Right lobe of liver (tissue), 6 donors: ENCODE measurements at places on chromosomes 3 and 15. TPM values are rescaled to one million over a fixed set of nuclear protein-coding genes. Genes with fewer than 3 reads are reported as not detected.
A peak's percentile ranks its signal among the peaks of the same experiment; 100 is the strongest.

DNA sequence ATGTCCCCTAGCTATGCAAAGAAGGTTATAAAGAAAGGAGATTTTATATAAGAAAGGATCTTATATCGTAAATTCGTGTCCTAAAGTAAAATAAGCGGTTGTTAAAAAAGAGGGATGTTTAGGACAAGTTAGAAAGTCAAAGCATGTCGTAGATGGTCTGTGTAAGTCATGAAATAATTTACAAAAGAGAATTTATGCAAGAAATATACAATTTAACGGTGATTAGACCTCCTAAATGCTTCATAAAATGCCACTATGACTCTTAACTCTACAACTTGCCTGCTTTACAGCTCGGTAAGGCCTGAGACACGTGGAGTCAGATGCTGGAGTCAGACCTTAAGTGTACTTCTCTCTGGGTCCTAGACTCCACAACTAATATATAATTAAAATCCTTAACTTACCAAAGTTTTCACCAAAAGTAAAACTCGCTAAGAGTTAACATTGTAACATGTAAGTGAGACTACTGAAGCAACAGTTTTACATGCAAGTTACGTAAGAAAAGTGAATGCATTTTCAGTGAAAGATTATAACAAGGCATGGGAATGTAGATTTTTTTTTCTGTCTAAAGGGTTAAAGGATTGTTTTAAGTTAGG is 13.3 kb upstream of the SRPRB start:
- no peak overlapping the region for H3K27ac ChIP-seq
- no peak for DNase-seq
- no peaks in the 10 kb centered on the region for H3K36me3 ChIP-seq
- no peaks in the 10 kb centered on the region for H3K4me1 ChIP-seq
- H3K4me3 ChIP-seq = no peak overlapping the region

GRCh38 chr15:65303687-65304380 is 643 bp upstream of the RNU5B-1 start:
- peak overlapping the region; percentile 95 for H3K27ac ChIP-seq
- H3K36me3 ChIP-seq = no peaks in the 10 kb centered on the region

GRCh38 chr3:58864480-58864879 is 185.3 kb downstream of the CFAP20DC start:
- DNase-seq = no peak
- H3K36me3 ChIP-seq = no peaks in the 10 kb centered on the region
- no peak overlapping the region for H3K4me3 ChIP-seq
- no peak overlapping the region for H3K27ac ChIP-seq
- H3K4me1 ChIP-seq = no peaks in the 10 kb centered on the region

- DNase-seq = no peak
- H3K4me1 ChIP-seq = no peaks in the 10 kb centered on the region
- no peaks in the 10 kb centered on the region for H3K27me3 ChIP-seq
- no peaks in the 10 kb centered on the region for H3K36me3 ChIP-seq
- H3K4me3 ChIP-seq = no peak overlapping the region
- no peak overlapping the region for H3K27ac ChIP-seq
These were observed 16.6 kb downstream of the SLC4A7 start for GRCh38 chr3:27467545-27467944.

GRCh38 chr15:41501931-41502794 is 8.5 kb downstream of the ITPKA start:
- H3K27ac ChIP-seq = no peak overlapping the region
- no peaks in the 10 kb centered on the region for H3K4me1 ChIP-seq
- DNase-seq = no peak
- no peaks in the 10 kb centered on the region for H3K36me3 ChIP-seq
- no peaks in the 10 kb centered on the region for H3K27me3 ChIP-seq
- H3K4me3 ChIP-seq = no peak overlapping the region

DNA sequence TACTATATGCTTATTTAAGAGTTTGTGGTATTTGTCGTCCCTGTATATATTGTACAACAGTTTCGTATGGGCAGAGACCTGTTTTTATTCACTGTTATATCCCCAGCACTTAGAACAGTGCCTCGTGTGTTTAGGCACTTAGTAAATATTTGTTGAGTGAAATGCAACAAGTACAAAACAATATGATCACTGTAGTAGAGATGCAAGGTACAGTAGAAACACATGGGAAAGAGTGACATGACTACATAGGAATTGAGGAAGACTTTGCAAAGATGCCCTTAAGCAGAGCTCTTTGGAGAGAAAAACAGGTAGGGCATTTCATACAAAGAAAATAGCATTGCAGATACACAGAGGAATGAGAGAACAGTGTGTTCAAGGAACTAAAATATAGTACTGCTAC is 18.3 kb downstream of the RASA2 start:
- no peaks in the 10 kb centered on the region for H3K4me1 ChIP-seq
- no peak for DNase-seq
- no peaks in the 10 kb centered on the region for H3K36me3 ChIP-seq
- H3K27ac ChIP-seq = no peak overlapping the region
- no peaks in the 10 kb centered on the region for H3K27me3 ChIP-seq

GRCh38 chr3:27877061-27878013 is 155.2 kb upstream of the EOMES start:
- no peak overlapping the region for H3K27ac ChIP-seq
- no peak overlapping the region for H3K4me3 ChIP-seq
- H3K4me1 ChIP-seq = peaks cover 14% of the 10 kb centered on the region
- DNase-seq = no peak
- no peaks in the 10 kb centered on the region for H3K27me3 ChIP-seq

GRCh38 chr3:111081008-111081545 is 9.5 kb downstream of the NECTIN3 start:
- no peak overlapping the region for H3K4me3 ChIP-seq
- no peaks in the 10 kb centered on the region for H3K27me3 ChIP-seq
- no peak for DNase-seq
- H3K36me3 ChIP-seq = no peaks in the 10 kb centered on the region

- H3K4me1 ChIP-seq = no peaks in the 10 kb centered on the region
- no peak overlapping the region for H3K4me3 ChIP-seq
- H3K27me3 ChIP-seq = no peaks in the 10 kb centered on the region
- no peaks in the 10 kb centered on the region for H3K36me3 ChIP-seq
- no peak overlapping the region for H3K27ac ChIP-seq
These were observed 228.4 kb downstream of the DIPK2A start for GRCh38 chr3:144200004-144200403.

- H3K27me3 ChIP-seq = no peaks in the 10 kb centered on the region
- H3K4me3 ChIP-seq = no peak overlapping the region
- H3K36me3 ChIP-seq = no peaks in the 10 kb centered on the region
- no peaks in the 10 kb centered on the region for H3K4me1 ChIP-seq
These were observed 17.0 kb upstream of the CMC1 start for GRCh38 chr3:28224430-28224829.

DNA sequence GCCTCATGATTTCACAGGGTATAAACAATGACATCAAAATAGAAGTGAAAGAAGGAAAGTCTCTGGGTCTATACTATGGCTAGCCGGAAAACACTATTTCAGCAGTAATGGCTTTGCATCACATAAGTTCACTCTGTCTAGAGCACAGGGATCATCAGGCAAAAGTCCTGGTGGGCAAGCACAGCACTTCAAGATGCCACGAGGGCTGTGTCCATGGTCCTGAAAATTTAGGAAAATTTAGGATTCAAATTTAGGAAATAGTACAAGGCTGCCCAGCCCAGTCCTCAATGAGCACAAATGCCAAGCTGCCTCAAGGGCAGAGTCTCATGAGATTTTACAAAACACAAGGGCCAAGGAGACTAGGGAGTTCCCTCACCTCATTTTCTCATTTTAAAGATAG is 54.1 kb downstream of the RORA start:
- no peaks in the 10 kb centered on the region for H3K27me3 ChIP-seq
- H3K4me3 ChIP-seq = no peak overlapping the region
- H3K27ac ChIP-seq = no peak overlapping the region
- no peak for DNase-seq
- H3K36me3 ChIP-seq = no peaks in the 10 kb centered on the region

GRCh38 chr3:154864947-154865346 is 215.2 kb upstream of the MME start:
- no peaks in the 10 kb centered on the region for H3K36me3 ChIP-seq
- H3K27me3 ChIP-seq = no peaks in the 10 kb centered on the region
- no peak overlapping the region for H3K27ac ChIP-seq

- H3K4me1 ChIP-seq = no peaks in the 10 kb centered on the region
- no peaks in the 10 kb centered on the region for H3K27me3 ChIP-seq
- no peak for DNase-seq
- H3K36me3 ChIP-seq = no peaks in the 10 kb centered on the region
- no peak overlapping the region for H3K27ac ChIP-seq
- no peak overlapping the region for H3K4me3 ChIP-seq
These were observed 250.4 kb upstream of the SLITRK3 start for GRCh38 chr3:165446555-165446954.

DNA sequence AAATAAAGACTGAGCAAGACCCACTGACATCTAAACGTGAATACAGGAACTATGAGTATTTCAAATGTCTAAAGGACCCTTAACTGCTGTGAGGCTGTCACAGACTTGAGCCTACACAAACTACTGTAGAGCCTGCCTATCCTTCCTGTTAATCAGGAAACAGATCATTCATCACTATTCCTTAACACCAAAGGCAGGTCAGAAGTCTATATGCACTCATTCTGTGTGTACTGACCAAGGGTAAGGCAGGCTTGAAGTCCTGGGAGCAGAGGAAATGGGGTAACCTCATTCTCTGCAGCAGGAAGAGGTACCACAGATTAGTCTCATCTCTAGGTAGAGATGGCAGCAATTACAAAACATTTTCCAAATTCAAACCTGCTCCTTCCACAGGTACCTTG is 30.7 kb downstream of the NPTN start:
- DNase-seq = no peak
- no peaks in the 10 kb centered on the region for H3K27me3 ChIP-seq
- no peak overlapping the region for H3K27ac ChIP-seq
- H3K36me3 ChIP-seq = no peaks in the 10 kb centered on the region

GRCh38 chr15:66704019-66704802 is 2.2 kb downstream of the SMAD6 start:
- no peaks in the 10 kb centered on the region for H3K36me3 ChIP-seq
- no peak for DNase-seq
- peaks cover 5% of the 10 kb centered on the region for H3K4me1 ChIP-seq
- peak overlapping the region; percentile 68 for H3K4me3 ChIP-seq
- no peaks in the 10 kb centered on the region for H3K27me3 ChIP-seq
- peak overlapping the region; percentile 88 for H3K27ac ChIP-seq

GRCh38 chr15:59721411-59721810 is 32.3 kb upstream of the BNIP2 start:
- peaks cover 19% of the 10 kb centered on the region for H3K4me1 ChIP-seq
- H3K27me3 ChIP-seq = no peaks in the 10 kb centered on the region
- H3K27ac ChIP-seq = no peak overlapping the region
- no peaks in the 10 kb centered on the region for H3K36me3 ChIP-seq
- H3K4me3 ChIP-seq = no peak overlapping the region

DNA sequence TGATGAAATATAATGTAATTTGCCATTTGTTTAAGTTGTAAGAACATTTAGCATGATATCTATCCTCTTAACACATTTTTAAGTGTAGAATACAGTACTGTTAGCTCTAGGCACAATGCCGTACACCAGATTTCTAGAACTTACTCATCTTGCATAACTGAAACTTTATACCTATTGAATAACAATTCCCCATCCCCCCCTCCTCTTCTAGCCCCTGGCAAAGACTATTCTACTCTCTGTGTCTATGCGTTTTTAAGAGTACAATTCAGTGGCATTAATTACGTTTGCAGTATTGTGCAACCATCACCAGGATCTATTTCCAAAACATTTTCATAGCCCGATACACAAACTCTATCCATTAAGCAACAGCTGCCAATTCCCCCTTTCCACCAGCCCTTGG is 261.7 kb downstream of the PLOD2 start:
- H3K4me1 ChIP-seq = no peaks in the 10 kb centered on the region
- no peak overlapping the region for H3K27ac ChIP-seq
- H3K27me3 ChIP-seq = no peaks in the 10 kb centered on the region

GRCh38 chr15:81888748-81889484 is 156.9 kb downstream of the MEX3B start:
- no peak overlapping the region for H3K27ac ChIP-seq
- DNase-seq = no peak
- H3K36me3 ChIP-seq = no peaks in the 10 kb centered on the region

TMEM42 gene
- total RNA-seq = 8.1 TPM

HHATL gene
- total RNA-seq = not detected

MAGEL2 gene
- not detected for total RNA-seq

MAGI1 gene
- total RNA-seq = 26.7 TPM

MYEF2 gene
- 0.31 TPM for total RNA-seq

GOLGA8T gene
- total RNA-seq = not detected

SPTSSB gene
- not detected for total RNA-seq

TRANK1 gene
- total RNA-seq = 33.9 TPM

FBXL22 gene
- not detected for total RNA-seq

TLR9 gene
- not detected for total RNA-seq

CTSH gene
- 32.0 TPM for total RNA-seq

NR1I2 gene
- 188 TPM for total RNA-seq
